ENCODE measurements at places on chromosomes 13 and 19.

GRCh38 chr13:113831061-113831460 lies 32.8 kb downstream of the GAS6 start:
- DNase-seq = no peak

- DNase-seq = no peak
Observed at GRCh38 chr13:111623743-111624505, 303.5 kb downstream of the TEX29 start.

DNA sequence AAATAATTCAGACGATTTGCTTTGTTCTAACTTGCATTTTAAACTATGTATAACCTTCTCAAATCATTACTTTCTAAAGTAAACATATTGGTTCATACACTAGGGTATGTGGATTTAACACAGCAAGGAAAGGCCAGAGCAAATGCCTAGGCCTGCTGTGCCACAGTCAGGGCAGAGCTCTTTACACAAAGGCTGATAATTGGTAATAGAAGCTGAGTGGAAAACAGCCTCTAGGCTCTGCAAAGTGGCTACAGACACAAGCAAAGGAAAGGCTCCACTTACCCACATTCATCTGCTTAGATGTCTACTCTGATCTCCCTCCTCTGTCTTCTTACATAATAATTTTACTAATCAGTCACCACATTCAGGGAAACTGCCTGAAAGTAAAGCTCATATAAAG lies 382.9 kb downstream of the OLFM4 start:
- no peak for DNase-seq

DNA sequence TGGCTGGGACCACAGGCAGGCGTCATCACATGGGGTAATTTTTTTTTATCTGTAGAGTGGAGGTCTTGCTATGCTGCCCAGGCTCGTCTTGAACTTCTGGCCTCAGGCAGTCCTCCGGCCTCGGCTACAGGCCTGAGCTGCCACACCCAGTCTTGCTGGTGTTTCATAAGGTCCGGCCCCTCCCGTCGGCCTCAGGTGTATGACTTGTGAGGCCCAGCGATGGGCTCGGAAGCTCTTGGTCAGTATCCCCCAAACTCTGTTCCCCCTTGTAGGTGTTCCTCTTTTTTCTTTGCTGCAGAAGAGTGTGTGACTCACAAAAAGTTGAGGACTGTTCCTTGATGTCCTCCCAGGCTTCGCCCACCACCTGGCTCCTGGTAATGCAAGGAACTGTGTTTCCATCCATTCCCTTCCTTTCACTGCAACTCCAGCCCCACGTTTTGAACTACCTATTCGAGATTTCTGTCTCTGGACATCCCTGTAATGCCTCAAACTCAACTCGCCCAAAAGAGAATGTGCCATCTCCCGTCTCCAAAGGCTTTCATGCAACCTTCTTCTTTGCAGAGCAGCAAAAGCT lies 5.0 kb downstream of the USF2 start:
- DNase-seq = no peak

DNA sequence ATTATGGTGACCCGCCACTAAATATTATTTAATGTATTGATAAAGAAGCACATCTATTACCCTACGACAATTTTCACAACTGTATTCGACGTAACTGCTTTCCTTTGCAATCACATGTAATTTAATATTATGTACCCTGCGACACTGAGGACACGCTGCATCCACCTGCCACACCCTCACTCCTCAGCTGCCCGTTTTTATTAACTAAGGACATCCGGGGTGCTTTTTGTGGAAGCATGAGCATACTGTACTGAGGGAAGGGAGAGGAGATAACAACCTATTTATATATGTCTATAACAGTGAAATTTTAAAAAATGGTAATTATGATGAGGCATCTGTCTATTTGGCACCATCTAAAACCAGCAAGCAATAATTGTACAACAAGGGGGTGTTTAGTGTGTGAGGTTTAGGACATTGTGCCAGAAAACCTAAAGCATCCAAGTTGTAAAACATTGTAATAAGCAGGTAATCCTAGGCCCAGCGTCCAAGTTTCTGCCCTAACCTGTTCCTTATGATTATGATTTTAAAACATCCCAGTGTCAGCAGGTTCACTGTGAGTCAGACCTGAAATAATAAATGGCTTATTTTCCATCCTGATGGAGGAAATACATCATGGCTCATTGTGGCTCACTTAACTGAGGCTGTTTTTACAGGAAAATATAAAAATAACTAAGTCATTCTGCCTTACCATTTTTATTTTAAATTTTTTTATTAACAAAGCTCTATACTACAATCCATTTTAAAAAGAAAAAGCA lies 56.3 kb downstream of the FOXO1 start:
- no peak for DNase-seq

GRCh38 chr13:99495466-99496183 lies 5.6 kb upstream of the TM9SF2 start:
- no peak for DNase-seq

DNA sequence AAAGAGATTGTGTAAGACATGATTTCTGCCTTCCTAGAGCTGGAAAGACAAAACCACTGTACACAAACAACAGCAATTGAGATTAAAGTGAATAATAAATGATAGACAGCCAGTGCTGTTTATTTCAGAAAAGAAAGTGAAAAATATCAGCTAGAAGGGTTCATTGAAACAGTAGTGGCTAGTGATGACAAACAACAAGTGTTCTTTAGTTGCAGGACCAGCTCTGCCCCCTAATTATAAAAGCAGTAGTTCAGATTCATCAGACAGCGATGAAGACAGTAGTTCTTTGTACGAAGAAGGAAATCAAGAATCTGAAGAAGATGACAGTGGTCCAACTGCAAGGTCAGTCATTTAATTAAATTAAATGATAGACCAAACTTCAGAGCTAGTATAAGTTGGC lies 14.8 kb downstream of the GPALPP1 start:
- no peak for DNase-seq

DNA sequence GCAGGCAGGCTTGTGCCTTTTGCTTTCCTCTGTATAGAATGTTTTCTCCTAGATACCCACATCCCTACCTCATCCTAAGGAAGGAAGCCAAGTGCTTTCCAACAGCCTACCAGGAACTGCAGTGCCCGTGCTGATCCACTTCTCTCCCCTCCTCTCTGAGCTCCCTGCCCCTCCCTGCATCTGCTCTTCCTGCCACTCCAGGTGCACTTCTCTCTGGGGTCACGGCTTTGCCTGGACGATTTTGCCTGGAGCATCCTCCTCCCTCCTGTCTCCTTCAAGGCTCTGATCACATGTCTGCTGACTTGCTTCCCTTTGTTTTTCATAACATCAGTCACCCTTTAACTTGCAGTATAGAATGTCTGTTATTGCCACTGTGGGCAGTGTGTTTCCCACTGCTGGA lies 34.7 kb upstream of the IRS2 start:
- no peak for DNase-seq

- no peak for DNase-seq
Observed at GRCh38 chr19:18737954-18738351, 53.2 kb downstream of the COMP start.

DNA sequence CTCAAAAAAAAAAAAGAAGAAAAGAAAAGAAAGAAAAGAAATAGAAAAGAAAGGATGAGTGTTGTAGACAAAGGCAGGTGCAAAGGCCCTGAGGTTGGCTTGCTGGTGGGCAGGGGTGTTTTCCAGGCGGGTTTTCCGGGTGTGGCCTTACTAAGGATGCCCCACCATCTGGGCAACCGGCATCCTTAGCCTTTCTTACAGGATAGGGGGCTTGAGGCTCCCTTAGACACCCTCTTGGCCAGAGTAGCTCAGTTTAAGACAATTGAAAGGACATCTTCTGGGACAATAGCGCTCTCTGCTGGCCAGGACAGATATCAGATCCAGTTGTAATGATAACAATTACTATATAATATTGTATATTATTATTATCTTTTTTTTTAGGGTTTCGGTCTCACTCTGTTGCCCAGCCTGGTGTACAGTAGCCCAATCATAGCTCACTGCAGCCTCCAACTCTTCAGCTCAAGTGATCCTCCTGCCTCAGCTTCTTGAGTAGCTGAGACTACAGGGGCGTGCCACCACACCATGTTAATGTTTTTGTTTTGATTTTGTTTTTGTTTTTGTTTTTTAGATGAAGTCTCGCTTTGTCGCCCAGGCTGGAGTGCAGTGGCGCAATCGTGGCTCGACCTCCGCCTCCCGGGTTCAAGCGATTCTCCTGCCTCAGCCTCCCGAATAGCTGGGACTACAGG lies 1.4 kb upstream of the QTRT1 start:
- peak; percentile 39 for DNase-seq

DNA sequence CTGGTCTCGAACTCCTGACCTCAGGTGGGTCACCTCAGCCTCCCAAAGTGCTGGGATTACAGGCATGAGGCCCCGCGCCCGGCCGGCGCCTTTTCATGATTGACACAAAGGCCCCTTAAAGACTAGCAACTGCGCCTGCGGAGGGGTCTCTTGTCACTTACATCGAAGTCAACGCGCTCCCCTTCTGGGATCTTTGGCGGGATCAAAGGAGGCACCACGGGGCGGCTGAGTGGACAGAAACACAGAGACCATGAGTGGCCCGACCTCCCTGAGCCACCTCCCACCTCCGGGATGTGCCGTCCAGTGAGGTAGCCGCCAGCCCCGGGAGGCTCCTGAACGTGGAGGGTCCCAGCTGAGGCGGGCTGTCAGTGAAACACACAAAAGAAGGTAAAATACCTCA lies 7.3 kb downstream of the TNNT1 start:
- DNase-seq = no peak

DNA sequence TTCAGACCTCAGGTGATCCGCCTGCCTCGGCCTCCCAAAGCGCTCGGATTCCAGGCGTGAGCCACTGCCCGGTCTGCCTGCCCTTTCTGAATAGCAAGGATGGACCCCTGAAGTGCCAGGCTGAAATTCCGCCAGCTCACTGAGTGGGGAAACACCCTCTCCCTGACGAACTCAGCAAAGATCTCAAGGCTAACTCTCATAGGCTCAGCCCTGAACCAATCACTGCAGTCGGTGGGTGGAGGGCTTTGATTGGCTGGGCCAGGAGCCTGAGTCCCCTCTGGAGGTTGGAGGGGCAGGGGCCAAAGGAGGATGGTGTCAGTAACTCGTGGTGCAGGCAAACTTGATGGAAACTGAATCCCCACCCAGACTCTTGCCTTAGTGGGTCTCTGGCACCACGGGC lies 11.2 kb upstream of the COMP start:
- no peak for DNase-seq

DNA sequence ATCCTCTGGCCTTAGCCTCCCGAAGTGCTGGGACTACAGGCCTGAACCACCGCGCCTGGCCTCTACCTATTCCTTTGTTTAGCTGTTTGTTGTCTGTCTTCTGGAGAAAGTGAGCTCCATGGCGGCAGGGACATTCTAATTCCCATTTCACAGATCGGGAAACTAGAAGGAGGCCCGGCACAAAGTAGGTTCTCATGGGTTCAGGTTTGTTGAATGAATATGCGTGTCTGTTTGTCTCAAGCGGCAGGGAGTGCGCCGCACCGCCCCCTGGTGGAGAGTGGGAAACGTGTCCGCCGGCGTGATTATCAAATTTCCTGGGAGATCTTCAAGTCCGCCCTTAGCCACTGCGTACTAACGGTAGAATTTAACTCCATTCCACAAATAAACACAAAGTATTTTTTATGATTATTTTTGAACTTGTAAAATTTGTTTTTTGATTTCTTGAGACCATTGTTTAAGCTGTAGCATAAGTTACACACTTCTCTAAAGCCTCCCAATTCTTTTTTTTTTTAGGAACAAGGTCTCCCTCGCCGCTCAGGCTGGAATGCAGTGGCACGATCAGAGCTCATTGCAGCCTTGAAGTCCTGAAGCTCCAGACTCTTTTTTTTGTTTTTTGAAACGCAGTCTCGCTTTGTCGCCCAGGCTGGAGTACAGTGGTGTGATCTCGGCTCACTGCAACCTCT lies 8.9 kb upstream of the CCDC9 start:
- DNase-seq = peak; percentile 80

DNA sequence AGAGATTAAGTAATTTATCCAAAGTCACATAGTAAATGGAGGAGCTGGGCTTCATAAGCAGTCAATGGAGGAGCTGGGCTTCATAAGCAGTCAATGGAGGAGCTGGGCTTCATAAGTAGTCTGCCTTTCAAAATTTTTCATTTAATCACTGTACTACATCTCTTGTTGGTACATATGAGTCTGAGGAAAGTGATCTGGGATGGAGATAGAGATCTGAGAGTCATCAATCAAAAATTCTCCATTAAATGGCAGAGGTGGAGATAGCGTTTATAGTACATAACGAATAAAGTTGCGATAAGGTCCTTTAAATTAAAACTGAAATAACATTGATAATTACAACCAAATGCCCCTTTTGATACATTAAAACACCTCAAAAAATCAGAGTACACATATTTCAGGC lies 189.3 kb downstream of the KLF5 start:
- DNase-seq = no peak

DNA sequence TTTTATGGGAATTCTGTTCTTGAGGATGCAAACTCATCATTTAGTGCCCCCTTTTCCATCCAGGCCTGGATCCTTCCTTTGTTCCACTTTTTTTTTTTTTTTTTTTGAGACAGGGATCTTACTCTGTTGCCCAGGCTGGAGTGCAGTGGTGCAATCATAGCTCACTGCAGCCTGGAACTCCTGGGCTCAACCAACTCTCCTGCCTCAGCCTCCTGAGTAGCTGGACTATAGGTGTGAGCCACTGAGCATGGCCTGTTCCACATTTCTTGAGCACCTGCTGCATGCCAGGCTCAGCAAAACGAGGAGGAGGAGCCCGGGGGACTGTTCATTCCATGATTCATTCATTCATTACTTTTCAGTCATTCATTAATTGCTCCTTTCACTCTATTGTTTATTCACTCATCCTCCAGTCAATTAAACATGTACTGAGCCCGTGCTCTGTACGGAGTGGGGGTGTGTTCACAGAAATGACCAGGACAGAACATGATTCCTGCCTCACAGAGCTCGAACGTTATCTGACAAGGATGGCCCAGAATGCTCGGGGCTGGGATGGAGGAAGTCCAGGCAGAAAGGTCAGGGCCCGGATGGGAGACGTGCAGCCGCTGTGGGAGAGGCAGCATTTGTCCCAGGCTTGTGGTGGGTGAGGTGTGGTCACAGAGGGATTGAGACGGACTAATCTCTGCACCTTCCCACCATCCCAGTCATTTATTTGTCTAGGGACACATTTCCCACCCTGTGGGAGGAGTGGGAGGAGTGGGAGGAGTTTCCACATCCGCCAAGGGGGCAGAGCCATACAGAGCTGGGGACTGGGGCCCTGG lies 51.2 kb upstream of the SHKBP1 start:
- no peak for DNase-seq
